Uterus (tissue), 4 donors: ENCODE measurements at places on chromosomes 2 and 18. TPM values are rescaled to one million over a fixed set of nuclear protein-coding genes. Genes with fewer than 3 reads are reported as not detected.

Gene SDC1
- total RNA-seq, result 30.1 TPM

Gene TMEM247
- total RNA-seq, result not detected

Gene IMPACT
- total RNA-seq, result 4.1 TPM

Gene RAB17
- 4.4 TPM for total RNA-seq

Gene GDF7
- total RNA-seq, result 1.5 TPM

Gene DNAJC5G
- total RNA-seq, result 3.9 TPM

Gene TOGARAM2
- not detected for total RNA-seq

Gene SPATA3
- not detected for total RNA-seq

Gene C2orf92
- 5.4 TPM for total RNA-seq

Gene KCNE4
- 52.8 TPM for total RNA-seq

Gene HOXD11
- total RNA-seq, result 34.6 TPM

Gene CXCR1
- total RNA-seq, result 0.18 TPM

Gene IL37
- total RNA-seq, result not detected

Gene SFT2D3
- total RNA-seq, result 8.6 TPM

Gene COLEC11
- total RNA-seq, result 0.37 TPM
